Cerebellar nuclear complex (tissue), 1 donor: ENCODE measurements at places on chromosomes 3 and 15.

DNA sequence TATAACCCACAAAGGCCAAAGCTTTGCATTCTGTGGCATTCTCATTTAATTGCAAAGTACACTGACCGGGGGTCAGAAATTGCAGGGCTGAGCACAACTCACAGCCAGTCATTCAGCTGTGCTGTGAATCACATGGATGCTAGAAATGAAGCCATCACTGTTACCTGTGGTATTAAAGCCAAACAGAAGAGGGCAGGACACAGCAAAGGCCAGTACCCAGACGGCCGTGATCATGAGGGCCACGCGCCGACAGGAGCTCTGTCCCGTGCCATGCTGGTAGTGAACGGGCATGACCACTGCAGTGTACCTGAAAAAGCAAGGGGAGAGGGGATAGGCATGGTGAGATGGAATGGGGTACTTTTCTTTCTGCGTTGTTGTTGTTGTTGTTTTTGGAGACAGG, 31.6 kb downstream of the DRD3 start:
- no peak for DNase-seq

DNA sequence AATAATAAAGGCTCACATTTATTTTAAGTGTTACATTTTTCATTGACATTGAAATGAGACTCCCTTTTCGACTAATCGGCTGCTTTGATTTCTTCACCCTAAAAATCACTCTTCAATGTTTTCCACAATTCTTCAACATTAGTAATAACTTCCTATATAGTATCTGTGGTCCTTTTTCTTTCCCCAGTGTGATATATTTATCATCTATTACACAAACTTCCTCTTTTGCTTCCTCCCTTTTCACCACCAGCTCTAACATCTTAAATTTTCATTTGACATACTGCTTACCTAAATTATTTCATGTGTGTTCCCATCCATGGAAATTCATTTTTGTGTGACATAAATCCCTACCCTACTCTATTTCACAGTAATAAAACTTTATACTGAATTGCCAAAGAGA, 244.4 kb downstream of the TIGIT start:
- DNase-seq: no peak

DNA sequence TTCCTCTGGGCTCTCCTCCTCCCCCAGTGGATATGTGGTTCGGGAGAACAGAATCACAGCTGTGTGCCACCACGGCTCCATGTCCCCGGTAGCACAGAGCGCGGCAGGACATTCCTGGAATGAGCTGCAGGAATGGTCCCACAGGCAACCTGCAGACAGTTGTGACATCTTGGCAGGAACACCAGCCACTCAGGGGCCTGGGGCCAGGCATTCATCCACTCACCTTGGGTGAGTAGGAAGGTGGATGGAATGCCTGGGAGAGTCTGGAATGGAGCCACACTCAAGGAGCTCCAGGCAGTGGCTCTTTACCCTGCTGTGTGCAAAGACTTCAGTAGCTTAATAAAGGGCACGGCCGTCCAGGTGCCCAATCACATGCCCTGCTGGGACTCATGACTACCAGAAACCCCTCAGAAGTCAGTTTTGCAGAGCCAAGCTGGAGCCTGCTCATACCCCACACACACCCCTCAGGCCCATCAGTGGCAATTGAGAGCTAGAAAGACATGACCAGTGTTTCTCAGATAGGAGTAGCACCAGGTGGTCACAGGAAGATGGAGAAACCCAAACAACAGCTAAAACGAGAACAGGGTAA, 117.3 kb upstream of the PRR20G start:
- no peak for DNase-seq

- DNase-seq: no peak
These were observed 25.1 kb downstream of the FSTL1 start for GRCh38 chr3:120425572-120426250.

- no peak for DNase-seq
These were observed 112.1 kb downstream of the CMSS1 start for GRCh38 chr3:99929745-99930139.
